Effector memory CD4-positive, alpha-beta T cell (primary cell): ENCODE measurements at places on chromosomes 6 and 20.

GRCh38 chr20:11852189-11852588, 65.5 kb upstream of the BTBD3 start:
- DNase-seq: no peak

DNA sequence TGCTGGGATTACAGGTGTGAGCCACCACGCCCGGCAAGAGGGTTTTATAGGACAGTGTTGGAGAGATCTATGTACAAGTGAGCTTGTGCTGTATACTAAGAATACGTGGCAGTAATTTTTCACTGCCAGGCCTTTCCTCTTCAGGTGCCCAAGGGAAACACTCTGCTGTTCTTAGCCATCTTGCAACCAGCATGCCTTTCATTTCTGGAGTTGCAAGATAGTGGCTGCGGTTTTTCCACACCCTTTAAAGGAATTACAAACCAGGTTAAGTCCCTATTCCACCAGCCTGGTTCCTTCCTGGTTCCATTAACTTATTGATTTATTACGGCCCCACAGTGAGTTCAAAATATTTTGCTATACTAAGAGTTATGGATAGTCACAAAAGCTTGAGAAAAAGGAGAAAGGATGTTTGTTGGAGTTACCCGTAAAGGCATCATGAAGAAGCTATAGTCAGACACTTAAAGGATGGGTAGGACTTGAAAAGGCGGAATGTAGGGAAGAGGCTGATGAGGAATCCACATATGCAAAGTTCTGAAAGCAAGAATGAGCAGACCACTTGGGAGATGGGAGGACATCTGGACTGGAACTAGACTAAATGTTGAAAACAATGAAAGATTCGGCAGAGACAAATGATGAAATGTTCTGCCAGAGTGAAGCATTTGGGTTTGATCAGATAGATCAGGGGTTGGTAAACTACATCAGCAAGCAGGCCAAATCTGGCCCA, 61.4 kb upstream of the ASIP start:
- DNase-seq: no peak

DNA sequence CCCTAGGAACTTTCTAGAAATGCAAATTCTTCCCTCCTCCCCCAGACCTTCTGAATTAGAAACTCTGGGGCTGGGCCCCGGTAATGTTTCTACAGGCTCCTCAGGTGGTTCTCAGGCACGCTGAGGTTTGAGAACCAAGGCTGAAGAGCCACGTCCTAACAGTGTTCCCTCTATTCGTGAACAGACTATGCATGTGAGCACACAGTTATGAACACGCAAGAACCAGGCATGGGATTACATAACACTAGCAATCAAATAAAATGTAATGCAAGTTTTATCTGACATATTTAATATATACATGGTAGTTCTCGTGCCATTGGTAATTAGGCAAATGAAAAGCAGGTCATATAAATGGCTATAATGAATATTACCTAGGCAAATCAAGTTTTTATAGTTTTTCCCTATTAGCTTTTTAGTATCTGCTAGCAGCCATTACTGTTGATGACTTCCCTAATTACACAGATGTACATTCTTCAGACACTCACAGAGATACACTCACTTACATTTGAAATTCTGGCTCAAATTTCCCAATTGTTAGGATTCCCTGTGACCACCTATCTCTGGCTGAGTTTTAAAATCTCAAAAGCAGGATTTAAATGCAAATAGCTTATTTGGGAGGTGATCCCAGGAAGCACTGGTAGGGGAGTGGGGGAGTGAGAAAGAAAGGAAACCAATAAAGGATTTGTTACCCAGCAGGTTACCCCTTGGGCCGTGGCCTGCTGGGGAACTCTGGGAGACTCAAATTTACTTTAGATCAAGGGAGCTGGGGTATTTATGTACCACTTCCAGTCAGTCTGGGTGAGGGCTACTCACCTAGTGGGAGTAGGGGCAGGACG, 104.1 kb downstream of the TCP11 start:
- no peak for DNase-seq

DNA sequence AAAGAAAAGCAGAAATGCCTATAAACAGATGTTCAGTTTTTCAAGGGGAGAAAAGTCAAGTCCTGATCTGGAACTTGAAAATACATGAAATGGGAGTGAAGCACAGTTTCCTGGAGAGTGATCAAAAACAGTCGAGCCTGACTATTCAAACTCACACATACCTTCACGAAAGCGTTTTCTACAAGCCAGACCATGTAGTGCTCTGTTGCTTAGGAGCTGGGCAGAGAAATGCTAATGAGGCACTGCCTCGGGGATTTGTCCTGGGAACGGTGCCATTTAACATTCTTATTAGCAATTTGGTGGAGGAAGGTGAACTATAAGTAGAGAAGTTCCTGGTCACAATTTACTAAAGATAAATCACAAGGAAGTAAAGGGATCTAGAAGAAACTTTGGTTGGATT, 5.9 kb downstream of the NHSL1 start:
- no peak for DNase-seq

DNA sequence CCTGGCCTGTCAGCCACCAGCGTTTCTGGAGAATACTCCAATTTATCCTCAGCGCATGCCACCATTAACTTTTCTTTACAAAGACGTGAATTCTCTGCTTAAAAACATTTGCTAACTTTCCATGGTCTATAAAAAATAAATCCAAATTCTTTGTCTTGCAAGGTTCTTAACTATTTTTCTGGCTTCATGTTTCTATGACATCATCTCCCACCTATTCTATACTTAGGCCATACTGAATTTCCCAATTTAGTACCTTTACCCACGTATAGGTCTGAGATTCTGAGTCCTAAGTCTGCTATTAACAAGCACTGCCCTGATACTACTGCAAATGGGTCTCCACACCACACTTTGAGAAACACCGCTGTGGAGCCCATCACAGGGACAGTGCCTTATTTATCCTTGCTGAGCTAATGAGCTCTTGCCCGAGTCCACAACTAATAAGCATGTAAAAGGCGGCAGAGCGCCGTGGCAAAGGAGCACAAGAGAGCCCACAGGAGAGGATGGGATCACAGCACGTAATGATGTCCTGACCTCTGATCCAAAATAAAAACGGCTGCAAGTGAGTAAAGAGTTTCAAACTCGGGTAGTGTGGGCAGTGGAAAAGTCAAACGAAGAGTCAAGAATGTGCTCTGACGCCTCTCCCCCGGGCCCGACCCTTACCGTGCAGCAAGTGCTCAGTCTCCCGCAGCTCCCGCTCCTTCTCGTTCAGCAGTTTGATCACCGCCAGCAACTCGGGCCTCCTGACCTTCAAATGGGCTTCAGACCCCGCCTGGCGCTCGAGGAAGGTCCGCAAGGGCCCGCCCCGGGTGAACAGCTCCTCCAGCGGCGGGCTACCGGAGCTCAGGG, 519 bp downstream of the MTRF1L start:
- no peak for DNase-seq
